ENCODE measurements at places on chromosomes 12 and 14. TPM values are rescaled to one million over a fixed set of nuclear protein-coding genes. Genes with fewer than 3 reads are reported as not detected.

DNA sequence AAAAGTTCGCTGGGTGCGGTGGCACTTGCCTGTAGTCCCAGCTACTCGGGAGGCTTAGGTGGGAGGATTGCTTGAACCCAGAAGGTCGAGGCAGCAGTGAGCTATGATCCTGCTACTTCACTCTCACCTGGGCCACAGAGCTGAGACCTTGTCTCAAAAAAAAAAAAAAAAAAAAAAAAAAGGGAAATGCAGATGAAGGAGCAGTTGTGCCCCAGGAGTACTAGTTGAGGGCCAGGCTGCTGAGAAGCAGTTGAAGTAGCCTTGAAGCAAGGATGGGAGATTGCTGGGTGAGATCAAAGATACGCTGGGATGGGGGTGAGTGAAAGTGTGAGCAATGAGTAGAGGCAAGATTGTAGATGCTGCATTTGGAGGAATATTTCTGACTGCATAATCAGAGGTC is 93.4 kb upstream of the DNM1L start:
- no peaks in the 10 kb centered on the region for H3K4me1 ChIP-seq
- H3K27ac ChIP-seq = no peak overlapping the region
- no peak for DNase-seq
- H3K4me3 ChIP-seq = no peak overlapping the region
- no peaks in the 10 kb centered on the region for H3K36me3 ChIP-seq

DNA sequence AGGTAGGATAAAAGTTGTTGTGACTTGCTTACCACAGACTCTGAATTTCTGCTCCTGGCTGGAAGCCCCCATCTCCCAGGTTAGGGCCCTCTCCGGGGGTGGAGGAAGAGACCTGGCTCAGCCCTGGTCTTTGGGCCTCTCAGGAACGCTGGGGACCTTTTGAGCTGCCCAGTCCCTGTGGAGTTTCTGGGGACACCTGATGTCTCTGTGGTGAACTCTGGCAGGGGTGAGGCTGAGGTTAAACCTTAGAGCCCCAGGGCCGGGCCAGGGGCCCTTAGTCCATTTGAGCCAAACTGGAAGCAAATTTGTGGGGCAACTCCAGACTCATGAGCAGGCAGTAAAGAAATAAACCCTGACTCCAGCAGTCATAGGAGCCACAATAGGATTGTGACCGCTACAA is 112.1 kb downstream of the ADGRD1 start:
- H3K4me3 ChIP-seq = no peak overlapping the region
- H3K4me1 ChIP-seq = no peaks in the 10 kb centered on the region
- no peak for DNase-seq
- H3K36me3 ChIP-seq = no peaks in the 10 kb centered on the region
- no peak overlapping the region for H3K27ac ChIP-seq

- H3K27ac ChIP-seq = no peak overlapping the region
- H3K4me3 ChIP-seq = no peak overlapping the region
- H3K27me3 ChIP-seq = no peaks in the 10 kb centered on the region
- no peaks in the 10 kb centered on the region for H3K36me3 ChIP-seq
Measured at GRCh38 chr14:104686624-104687517, 2.5 kb upstream of the INF2 start.

DNA sequence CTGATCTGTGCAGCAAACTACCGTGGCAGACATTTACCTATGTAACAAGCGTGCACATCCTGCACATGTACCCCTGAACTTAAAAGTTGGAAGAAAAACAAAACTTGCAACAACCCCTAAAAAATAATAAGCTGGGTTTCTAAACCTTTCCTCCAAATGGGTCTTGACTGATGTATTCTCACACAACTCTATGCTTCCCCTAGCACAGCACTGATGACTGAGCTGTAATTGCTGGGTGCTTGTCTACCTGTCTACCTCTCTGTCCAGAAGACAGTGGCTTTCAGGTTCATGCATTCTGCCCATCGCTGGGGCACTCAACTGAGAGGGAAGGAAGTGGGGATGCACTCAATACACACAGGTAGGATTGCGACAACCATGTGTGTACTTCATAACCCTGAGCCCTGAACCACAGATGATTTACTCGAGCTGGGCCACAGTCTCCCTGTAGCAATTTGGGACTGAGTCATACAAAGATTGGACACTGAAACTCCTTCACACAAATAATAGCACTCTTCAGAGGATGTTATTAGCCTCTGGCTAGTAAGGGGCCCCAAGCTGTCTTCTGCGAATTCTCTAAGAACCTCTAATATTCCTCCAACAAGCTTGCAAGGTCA is 44.8 kb upstream of the TMPO start:
- no peak for DNase-seq
- H3K4me1 ChIP-seq = no peaks in the 10 kb centered on the region
- no peak overlapping the region for H3K27ac ChIP-seq
- no peaks in the 10 kb centered on the region for H3K27me3 ChIP-seq
- no peaks in the 10 kb centered on the region for H3K36me3 ChIP-seq

The CPNE8 gene
- not detected for total RNA-seq

DNA sequence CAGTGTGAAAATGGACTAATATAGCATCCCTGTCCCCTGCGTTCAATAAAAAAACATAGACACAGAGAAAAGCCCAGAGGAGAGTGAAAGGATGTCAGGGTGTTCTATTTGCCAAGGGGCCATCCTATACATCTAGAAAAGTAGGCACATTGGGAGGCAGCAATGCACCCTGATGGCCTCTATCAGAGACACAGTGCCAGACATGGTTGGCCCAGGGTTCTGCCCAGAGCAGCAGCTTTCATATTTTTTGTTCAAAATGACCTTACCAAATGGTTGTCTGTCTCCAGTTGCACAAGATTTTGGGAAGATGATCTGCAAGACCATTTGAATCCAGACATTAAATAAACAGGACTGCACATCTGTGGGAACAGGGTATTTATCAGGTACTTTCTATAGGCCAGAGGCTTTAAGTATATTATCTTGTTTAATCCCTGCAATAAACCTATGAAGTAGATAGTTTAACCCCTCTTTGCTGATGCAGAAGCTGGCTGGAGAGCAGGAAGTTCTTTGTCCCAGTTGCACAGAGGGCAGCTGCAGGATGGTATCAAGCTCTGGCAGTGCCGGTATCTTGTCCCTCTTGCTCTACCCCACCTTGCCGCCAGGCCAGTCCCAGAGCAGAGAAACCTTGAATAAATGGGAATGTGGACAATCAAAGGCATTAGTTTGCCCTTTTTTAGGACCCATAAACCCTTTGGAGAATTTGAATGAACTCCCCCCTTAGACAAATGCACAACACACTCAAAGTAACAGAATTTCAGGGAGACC is 171.8 kb upstream of the PWP1 start:
- no peaks in the 10 kb centered on the region for H3K27me3 ChIP-seq
- H3K4me3 ChIP-seq = no peak overlapping the region
- no peak for DNase-seq
- H3K27ac ChIP-seq = no peak overlapping the region
- no peaks in the 10 kb centered on the region for H3K36me3 ChIP-seq

All from Karpas-422 (cell line).